ENCODE measurements at places on chromosomes 1 and 21.
A peak's percentile ranks its signal among the peaks of the same experiment; 100 is the strongest.

DNA sequence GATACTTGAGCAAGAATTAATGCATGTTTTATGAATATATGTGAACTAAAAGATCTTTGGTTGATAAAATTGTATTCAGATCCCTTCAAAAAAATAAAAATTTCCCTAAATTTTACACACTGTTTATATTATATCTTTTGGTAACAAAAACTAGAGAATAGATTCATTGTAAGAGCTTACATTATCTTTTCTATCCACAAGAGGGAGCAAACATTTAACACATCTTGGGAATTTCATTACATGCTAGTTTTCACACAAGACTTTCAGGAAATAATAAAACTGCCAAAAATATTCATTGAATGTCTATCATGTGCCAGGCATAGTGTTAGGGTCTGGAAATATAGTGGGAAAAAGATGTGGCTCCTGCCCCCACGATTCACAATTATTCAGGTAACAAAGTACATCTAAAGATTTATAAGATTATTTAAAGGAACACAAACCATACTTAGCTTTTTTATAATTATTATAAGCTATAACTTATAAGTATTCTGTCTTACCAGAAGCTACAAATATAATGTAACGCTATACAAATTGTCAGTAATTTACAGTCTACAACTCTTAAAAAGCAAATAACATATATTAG lies 30.6 kb downstream of the FAF1 start:
- peak; percentile 27 for DNase-seq

DNA sequence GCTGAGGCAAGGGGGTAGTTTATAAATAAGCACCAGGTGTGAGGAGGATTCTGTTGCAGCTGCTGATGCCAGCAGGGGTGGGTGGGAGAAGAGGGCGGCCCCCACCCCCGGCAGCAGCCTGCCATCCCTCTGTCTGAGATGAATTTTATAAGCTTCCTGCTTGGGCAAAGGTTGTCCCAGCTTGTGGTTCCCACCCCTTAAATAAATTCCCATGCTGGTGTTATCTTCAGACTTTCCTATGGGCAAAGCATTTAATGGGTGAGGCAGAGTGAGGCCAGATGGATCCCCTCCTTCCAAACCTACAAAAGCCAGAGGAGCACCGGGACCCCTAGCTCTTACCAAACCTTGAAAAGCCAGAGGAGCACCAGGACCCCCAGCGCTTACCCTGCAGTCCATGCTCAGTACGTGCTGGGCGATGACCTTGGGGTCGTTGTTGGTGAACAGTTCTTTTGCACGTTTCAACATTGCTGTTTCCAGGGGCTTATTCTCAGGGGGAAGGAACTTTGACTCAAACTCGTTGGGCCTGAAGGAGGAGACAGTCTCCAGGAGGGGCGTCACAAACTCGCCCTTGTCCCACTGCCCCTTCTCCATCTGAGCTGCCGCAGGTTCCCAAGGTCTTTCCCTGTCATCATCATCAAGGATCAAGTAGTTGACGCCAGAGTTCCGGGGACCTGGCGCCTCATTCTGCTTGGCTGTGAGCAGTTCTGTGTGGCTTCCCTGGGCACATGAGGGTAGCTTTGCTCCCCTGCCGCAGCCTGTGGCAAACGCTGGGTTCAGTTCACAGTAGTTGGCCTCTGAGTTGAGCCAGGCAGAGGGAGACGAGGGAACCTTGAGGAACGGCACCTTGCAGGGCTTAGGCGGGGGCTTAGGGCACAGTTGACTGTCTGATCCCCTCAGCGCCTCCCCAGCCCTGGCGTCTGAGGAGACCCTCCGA lies 99.5 kb downstream of the BCAR3 start:
- no peak for DNase-seq

- no peak for DNase-seq
These were observed 184.3 kb upstream of the CACYBP start for GRCh38 chr1:174815474-174815908.

- no peak for DNase-seq
These were observed 58.7 kb downstream of the TNN start for GRCh38 chr1:175126347-175126746.

GRCh38 chr1:47637111-47637685 lies 199.4 kb downstream of the FOXD2 start:
- DNase-seq, result no peak

DNA sequence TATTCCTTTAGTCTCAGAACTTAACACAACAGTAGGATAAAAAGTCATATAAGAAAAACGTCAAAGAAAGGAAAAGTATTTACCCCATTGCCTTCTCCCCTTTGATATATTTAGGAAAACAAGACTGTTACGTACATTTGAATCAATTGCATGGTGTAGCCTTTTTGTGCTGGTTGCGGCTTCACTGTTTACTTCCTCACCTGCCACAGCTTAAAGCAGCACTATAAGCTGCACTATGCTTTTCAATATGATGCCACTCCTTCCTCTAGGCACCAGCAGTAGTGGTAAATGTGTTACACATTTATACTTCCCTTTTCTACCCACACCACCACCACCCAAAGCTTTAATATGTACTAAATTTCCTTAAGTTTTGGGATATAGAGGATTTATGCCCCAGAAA lies 111.1 kb downstream of the ATP1B1 start:
- DNase-seq, result no peak

- no peak for DNase-seq
These were observed 81.4 kb upstream of the GALNT2 start for GRCh38 chr1:229985613-229986010.

DNA sequence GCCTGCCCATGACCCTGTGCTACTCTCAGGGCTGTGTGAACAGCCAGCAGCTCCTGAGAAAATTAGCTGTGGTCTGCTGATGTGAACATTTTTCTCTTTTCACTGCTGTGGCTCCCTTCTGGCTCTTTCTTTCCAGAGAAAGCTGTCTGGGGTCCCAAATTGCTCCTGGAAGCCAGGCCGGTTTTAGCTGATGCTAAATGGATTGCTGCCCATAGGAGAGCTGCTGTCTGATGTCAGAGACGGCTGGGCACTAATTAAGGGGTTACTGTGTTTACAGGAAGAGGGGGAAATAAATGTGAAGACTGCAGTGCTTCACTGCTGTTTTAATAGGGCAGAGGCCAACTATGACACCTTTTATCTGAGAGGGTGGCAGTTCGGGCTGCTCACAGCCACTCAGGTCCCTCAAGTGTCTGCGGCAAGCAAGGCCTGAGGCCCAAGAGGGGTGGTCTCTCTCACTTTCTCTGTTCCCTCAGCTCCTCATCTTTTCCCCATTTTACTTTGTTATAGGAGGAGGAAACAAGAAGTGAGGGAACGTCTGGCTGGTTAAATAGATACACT lies 106.0 kb upstream of the GNG12 start:
- no peak for DNase-seq

DNA sequence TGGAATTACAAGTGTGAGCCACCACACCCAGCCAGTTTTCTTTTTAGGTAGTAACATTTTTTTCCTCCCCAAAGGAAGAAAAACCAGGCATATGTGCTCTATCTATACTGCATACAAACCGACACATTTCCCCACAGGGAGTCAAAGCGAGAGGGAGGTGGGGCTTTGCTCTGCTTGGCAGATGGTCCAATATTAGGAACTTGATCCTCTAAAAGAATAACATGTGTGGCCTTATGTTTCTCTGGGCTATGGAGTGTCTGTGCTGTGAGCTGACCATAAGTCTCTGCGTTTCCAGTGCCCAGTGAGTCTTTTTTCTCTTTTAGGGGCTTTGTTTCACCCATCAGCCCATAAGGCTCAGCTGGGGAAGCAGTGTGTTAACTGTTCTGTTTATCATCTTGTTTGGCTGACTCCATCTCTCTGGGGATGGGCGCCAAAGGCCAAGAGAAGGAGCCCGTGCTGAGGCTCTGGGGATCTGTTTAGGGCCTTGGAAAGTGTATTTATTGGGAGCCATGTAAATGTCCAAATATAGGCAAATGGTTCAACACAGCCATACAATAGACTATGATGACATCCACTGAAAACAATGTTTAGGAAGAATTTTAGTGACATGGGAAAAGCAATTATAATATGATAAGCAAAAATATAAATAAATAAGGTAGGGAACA lies 20.2 kb downstream of the LMOD1 start:
- no peak for DNase-seq

DNA sequence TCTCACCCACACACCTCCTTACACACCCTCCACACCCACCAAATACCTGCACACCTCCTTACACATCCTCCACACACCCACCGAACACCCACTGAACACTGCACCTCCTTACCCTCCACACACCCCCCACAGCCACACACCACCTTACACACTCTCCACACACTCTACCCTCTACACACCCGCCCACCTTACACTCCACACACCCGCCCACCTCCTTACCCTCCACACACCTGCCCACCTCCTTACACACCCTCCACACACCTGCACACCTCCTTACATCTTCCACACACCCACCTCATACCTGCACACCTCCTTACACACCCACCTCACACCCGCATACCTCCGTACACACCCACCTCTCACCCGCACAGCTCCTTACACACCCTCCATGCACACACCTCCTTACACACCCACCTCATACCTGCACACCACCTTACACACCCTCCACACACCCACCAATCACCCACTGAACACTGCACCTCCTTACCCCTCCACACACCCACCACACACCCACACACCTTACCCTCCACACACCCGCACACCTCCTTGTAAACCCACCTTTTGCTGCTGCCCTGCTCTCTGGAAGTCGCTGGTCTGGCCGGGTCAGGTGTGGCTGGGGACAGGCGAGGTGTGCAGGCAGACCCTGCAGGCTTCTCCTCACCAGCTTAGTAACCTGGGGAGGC lies 38.5 kb downstream of the COQ8A start:
- DNase-seq, result no peak

- no peak for DNase-seq
These were observed 20.2 kb upstream of the HTR1D start for GRCh38 chr1:23237508-23237907.

GRCh38 chr1:231177226-231177625 lies 15.4 kb downstream of the TRIM67 start:
- DNase-seq, result no peak

GRCh38 chr1:232878086-232878485 lies 72.3 kb upstream of the NTPCR start:
- no peak for DNase-seq

GRCh38 chr1:1544544-1544943 lies 4.1 kb upstream of the TMEM240 start:
- no peak for DNase-seq

GRCh38 chr1:38918568-38918967 lies 23.1 kb downstream of the RHBDL2 start:
- DNase-seq, result no peak

- DNase-seq, result no peak
These were observed 5.3 kb downstream of the C1orf116 start for GRCh38 chr1:207027206-207027777.

DNA sequence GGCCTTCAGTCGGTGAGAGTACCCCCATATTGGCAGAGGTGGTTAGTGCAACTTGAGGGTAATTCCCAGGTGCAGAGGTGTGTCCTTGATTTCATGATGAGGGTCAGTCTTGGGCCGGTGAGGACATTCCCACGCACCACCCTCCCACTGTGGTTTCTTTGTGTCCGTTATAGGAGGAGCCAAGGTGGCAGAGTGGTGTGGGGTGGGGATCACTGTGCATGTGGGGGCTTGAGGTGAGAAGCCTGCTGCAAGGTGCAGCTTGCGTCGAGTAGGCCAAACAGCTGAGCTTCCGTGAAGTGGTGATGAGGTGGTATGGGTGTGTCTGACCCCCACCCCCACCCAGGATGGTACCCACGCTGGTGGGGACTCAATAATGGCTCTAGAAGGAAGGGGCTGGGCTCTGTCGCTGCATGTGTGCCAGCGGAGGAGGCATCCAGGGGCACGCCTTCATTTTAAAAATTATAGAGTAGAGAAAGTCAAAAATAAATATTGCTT lies 6.2 kb downstream of the PTPRF start:
- no peak for DNase-seq

DNA sequence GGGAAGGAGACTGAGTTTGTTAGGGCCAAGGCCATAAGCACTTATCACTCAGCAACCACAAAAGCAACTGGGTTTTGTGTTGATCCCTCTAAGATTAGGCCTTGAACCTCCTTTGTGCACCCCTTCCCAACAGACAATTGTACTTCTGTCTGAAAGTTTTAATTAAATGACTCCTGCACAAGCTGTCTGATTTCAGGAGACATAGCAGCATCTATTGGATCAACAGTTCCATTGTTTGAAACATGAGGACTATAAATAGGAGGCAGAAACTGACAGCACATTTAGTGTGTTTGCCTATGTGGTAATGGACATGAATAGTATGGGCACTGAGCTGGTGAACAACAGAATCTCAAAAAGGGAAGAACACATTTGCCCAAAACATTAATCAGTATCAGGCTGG lies 167.3 kb upstream of the KCNJ6 start:
- no peak for DNase-seq

DNA sequence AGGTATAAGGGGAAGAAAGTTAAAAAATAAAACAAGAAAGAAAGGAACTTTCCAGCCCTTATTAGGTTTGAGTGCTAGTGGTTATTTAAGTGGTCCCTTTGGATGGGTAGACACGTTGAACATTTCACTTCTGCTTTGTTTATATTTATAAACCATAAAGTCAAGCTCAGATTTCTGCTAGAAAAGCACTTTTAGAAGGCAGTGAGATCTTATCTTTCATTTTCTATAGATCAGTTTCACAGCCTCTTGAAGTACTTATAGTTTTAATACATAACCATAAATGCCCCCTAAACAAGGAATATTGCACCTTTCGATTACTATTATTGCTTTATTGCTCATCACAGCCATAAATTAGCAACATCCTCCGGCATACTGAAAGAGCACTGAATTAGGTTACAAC lies 446.8 kb upstream of the PLXNA2 start:
- DNase-seq, result no peak

GRCh38 chr1:188642704-188643103 lies 1814.0 kb downstream of the PLA2G4A start:
- no peak for DNase-seq

DNA sequence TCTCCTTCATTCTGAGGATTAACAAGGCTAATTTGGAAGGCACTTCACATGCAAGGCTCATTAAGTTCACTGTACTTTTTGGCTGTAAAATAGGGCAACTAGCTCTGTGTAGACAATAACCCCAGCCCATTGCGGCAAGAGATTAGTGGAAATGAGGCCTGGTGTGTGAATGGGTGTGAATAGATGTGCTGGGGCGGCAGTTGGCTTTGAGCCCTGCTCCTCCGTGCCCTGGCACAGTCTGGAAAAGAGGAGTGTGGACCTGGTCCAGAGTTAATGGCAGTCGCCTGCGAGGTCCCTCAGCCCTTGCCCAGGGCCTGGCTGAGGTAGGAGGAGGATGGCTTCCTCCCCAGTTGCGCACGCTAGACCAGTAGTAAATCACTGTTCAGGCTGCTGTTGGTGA lies 4.8 kb downstream of the KISS1 start:
- no peak for DNase-seq

- DNase-seq, result no peak
These were observed 14.0 kb upstream of the PABPC4 start for GRCh38 chr1:39590546-39590945.

GRCh38 chr1:68495968-68496679 lies 758 bp downstream of the DEPDC1 start:
- no peak for DNase-seq

Data from CD4-positive, alpha-beta T cell treated with Interleukin-10 for 1 hour (primary cell).